Suprapubic skin (tissue), 4 donors: ENCODE measurements at places on chromosomes 7 and 10. TPM values are rescaled to one million over a fixed set of nuclear protein-coding genes. Genes with fewer than 3 reads are reported as not detected.

DNA sequence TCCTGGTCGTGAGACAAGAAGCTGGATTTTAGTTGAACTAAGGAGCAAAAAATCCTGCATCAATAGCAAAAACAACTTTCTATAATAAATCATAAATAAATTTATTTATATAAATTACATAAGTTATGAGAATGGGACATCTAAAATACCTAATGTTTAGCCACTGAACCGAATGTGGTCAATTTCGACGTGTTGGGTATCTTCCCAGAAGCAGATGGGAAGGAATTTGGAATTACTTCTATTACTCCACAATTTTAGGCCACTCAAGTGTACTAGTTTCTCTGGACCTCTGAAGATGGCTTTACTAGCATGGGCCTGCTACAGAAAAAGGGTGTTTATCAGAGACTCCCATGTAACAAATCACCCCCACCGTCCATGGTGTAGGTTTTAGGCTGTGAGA is 172.0 kb downstream of the PRPF18 start:
- no peak overlapping the region for H3K4me3 ChIP-seq
- peaks cover 17% of the 10 kb centered on the region for H3K4me1 ChIP-seq
- no peak for DNase-seq
- no peaks in the 10 kb centered on the region for H3K36me3 ChIP-seq

DNA sequence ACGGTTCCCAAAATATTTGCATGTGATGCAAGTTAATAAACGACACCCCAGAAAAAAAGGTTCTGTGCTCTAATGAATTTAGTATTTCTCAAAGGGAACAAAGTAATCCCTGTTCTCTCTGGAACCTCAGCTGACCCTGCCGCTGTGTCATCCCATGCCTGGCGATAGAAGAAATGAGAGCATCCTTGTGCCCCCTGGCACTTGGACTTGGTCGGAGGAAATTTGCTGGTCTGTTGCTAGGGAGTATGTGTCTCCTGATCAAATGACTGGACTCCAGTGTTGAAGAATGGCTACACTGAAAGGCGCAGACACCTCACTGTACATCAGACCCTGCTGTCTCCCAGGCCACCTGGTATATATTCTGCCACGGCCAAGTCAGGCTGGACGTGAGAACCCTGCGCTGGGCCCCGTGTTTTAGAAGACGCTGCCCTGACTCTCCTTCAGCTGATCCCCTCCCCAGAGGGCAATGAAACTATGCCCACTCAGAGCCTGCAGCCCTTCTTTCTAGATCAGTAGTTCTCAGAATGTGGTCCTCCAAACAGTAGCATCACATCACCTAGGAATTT is 67.2 kb downstream of the THNSL1 start:
- H3K4me3 ChIP-seq = no peak overlapping the region
- H3K27ac ChIP-seq = no peak overlapping the region
- peaks cover 10% of the 10 kb centered on the region for H3K4me1 ChIP-seq
- no peaks in the 10 kb centered on the region for H3K27me3 ChIP-seq

DNA sequence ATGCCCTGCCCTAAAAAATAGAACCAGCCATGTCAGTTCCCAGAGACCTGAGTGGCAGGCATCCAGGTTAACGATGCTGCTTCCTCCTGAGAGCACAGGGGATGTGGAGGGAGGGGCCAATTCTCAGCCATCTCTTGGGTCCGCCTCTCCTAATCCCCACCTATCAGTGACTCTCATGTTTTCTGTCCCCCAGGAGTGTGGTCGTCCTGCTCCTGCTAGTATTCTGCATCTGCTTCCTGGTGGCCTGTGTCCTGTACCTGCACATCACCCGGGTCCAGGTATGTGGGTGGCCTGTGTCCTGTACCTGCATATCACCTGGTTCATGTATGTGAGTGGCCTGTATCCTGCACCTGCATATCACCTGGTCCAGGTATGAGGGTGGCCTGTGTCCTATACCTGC is 105.3 kb downstream of the ADCY1 start:
- DNase-seq = no peak
- no peak overlapping the region for H3K4me3 ChIP-seq
- H3K27me3 ChIP-seq = no peaks in the 10 kb centered on the region
- H3K36me3 ChIP-seq = no peaks in the 10 kb centered on the region

- H3K4me1 ChIP-seq = no peaks in the 10 kb centered on the region
- no peak for DNase-seq
- no peaks in the 10 kb centered on the region for H3K36me3 ChIP-seq
- no peak overlapping the region for H3K4me3 ChIP-seq
These were observed 173.4 kb downstream of the LRRN3 start for GRCh38 chr7:111264111-111264868.

THSD7A gene
- 5.4 TPM for total RNA-seq

GRCh38 chr10:54363390-54363789 is 437.6 kb downstream of the PCDH15 start:
- H3K27ac ChIP-seq = no peak overlapping the region
- no peaks in the 10 kb centered on the region for H3K36me3 ChIP-seq
- no peak for DNase-seq
- no peaks in the 10 kb centered on the region for H3K4me1 ChIP-seq
- no peaks in the 10 kb centered on the region for H3K27me3 ChIP-seq

RAB19 gene
- not detected for total RNA-seq

MDFIC gene
- 37.8 TPM for total RNA-seq

PLPP4 gene
- total RNA-seq = 0.60 TPM

ACTL6B gene
- total RNA-seq = not detected

NRAP gene
- not detected for total RNA-seq

GRCh38 chr7:81783818-81784217 is 14.0 kb upstream of the HGF start:
- H3K36me3 ChIP-seq = no peaks in the 10 kb centered on the region
- H3K4me3 ChIP-seq = no peak overlapping the region
- no peaks in the 10 kb centered on the region for H3K4me1 ChIP-seq
- DNase-seq = no peak
- no peak overlapping the region for H3K27ac ChIP-seq

LANCL2 gene
- 21.7 TPM for total RNA-seq

DNA sequence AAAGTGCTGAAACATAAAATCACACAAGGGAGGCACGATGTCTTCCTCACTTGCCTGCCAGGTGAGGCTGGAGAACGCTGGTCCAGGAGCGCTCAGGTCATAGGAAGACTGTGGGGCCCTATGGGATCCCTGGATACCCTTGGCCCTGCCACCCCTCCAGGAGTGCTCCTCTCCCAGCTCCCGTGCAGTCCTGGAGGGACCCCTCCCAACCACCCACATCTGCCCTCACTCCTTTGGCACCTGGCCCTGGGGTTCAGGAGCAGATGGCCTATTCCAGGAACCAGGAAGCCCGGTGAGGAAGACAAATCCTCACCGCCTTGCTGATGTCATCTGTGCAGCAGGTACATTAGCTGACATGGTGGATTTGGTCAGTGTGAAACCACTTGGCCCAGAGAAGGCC is 3.7 kb upstream of the CXCL12 start:
- H3K36me3 ChIP-seq = no peaks in the 10 kb centered on the region
- H3K27me3 ChIP-seq = peaks cover 33% of the 10 kb centered on the region
- H3K27ac ChIP-seq = no peak overlapping the region
- H3K4me3 ChIP-seq = no peak overlapping the region

- H3K27me3 ChIP-seq = no peaks in the 10 kb centered on the region
- no peak overlapping the region for H3K27ac ChIP-seq
- no peaks in the 10 kb centered on the region for H3K4me1 ChIP-seq
- H3K36me3 ChIP-seq = no peaks in the 10 kb centered on the region
These were observed 187.0 kb downstream of the PPP1R17 start for GRCh38 chr7:31873816-31874597.

DNA sequence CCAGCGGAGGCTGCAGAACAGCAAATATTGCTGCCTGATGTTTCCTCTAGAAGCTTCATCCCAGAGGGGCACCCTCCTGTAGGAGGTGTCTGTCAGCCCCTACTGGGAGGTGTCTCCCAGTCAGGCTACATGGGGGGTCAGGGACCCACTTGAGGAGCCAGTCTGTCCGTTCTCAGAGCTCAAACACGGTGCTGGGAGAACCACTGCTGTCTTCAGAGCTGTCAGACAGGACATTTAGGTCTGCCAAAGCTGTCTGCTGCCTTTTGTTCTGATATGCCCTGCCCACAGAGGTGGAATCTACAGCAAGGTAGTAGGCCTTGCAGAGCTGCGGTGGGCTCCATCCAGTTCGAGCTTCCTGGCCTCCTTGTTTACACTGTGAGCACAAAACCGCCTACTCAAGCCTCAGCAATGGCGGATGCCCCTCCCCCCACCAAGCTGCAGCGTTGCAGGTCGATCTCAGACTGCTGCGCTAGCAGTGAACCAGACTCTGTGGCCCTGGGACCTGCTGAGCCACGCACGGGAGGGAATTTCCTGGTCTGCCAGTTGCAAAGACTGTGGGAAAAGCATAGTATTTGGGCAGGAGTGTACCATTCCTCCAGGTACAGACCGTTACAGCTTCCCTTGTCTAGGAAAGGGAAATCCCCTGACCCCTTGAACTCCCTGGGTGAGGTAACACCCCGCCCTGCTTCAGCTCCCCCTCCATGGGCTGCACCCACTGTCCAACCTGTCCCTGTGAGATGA is 17.7 kb upstream of the MINDY3 start:
- no peak overlapping the region for H3K27ac ChIP-seq
- H3K4me3 ChIP-seq = no peak overlapping the region
- peaks cover 29% of the 10 kb centered on the region for H3K27me3 ChIP-seq
- no peaks in the 10 kb centered on the region for H3K36me3 ChIP-seq

DNA sequence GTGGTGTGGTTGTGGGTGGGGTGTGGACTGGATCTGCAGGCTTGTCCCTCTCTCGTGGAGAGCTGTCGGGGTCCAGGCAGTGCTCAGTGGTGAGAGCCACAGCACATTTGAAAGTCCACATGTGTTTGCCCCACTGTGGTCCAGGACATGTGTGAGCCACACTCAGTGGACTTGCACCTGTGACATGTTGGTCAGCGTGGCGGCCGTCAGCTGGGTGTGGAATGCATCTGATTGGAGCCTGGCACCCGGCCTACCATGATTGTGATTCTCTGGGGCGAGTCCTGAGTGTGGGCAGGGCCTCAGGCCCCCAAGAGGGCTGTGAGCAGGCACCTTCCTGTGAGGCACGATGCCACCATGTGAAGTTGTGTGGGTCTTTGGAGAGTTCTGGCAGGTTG is 77.9 kb downstream of the DNAJB6 start:
- no peak overlapping the region for H3K27ac ChIP-seq
- no peak overlapping the region for H3K4me3 ChIP-seq
- H3K27me3 ChIP-seq = no peaks in the 10 kb centered on the region
- DNase-seq = no peak
- no peaks in the 10 kb centered on the region for H3K4me1 ChIP-seq

AKR1C4 gene
- not detected for total RNA-seq

- no peak overlapping the region for H3K27ac ChIP-seq
- no peaks in the 10 kb centered on the region for H3K27me3 ChIP-seq
- no peak overlapping the region for H3K4me3 ChIP-seq
- H3K36me3 ChIP-seq = no peaks in the 10 kb centered on the region
- peaks cover 19% of the 10 kb centered on the region for H3K4me1 ChIP-seq
- DNase-seq = no peak
These were observed 62.4 kb downstream of the TMEM209 start for GRCh38 chr7:130142654-130143333.

- no peaks in the 10 kb centered on the region for H3K27me3 ChIP-seq
- no peaks in the 10 kb centered on the region for H3K4me1 ChIP-seq
- no peaks in the 10 kb centered on the region for H3K36me3 ChIP-seq
- no peak for DNase-seq
- no peak overlapping the region for H3K27ac ChIP-seq
These were observed 207.7 kb downstream of the MAGI2 start for GRCh38 chr7:79245623-79246249.

DNA sequence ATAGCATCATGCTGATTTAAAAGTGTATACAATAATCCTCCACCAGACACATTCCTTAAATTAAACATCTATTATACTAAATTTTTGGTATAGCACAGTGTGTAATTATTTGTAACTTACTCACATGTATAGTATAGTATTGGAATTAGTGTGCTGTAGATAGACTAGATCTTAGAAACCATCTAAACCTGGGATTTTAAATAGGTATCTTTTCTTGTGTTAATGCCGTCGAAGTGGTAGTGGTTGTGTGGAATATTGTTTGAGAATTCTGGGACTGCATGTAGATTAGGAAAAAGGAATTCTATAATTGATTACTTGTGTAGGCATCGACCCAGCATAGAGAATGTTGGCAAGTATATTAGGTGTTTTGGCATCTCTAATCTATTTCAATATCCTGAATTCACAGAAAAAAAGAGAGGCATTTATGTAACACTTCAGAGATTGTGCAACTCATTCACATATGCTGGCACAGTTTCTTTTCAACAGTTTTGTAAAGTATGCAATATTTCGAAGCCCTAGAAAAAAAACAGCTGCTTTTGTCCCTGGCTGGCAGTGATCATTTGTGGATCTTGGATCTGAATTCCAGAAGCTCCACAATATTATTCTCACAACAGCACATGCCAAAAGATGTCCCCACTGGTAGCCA is 145.5 kb upstream of the AGR3 start:
- DNase-seq = no peak
- H3K27me3 ChIP-seq = no peaks in the 10 kb centered on the region
- no peaks in the 10 kb centered on the region for H3K36me3 ChIP-seq
- no peak overlapping the region for H3K4me3 ChIP-seq
- no peak overlapping the region for H3K27ac ChIP-seq

FANK1 gene
- total RNA-seq = 7.4 TPM

DNA sequence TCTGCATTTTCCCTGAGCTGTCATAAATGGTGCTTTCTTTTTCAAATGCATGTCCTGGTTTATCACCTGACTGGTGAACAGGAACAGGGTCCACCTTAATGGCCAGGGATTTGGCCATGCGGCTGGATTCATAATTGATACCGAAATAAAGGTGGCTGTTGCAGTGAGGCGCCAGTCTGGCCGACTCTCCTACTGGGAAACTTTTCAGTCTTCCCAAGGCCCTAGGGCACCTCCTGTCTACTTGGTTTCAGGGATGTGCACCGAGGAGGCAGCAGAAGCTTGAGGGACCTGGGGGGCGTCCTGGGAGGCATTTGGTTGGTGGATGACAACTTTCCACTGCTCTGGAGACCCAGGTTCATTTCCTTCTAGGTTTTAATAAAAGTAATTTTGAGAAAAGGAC is 46.4 kb upstream of the FIGNL1 start:
- no peak overlapping the region for H3K4me3 ChIP-seq
- no peaks in the 10 kb centered on the region for H3K27me3 ChIP-seq
- no peak overlapping the region for H3K27ac ChIP-seq
- no peak for DNase-seq

DNA sequence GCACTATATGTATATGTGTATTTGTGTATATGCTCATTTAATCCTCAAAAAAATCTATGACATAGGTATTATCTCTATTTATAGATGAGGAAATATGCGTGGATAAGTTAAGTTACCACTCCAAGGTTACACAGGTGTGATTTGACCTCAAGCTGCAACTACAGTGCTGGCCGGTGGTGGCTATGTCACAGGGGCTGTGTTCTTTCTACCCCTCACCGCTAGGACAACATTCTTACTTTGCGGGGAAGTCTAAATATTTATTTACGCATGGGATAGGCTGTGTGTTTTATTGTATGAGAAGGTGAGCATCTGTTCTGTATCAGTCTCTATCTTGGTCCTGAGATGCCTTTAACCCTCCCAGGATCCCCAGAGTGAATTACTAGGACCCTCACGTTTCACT is 60.0 kb downstream of the CREB5 start:
- H3K27ac ChIP-seq = no peak overlapping the region
- peaks cover 3% of the 10 kb centered on the region for H3K4me1 ChIP-seq

GIMAP4 gene
- total RNA-seq = 6.5 TPM
